Activated CD4-positive, alpha-beta T cell treated with anti-CD3 and anti-CD28 coated beads, Interleukin-2, amount 10 ng/mL, durations not matched to agents 7 days and 5 days (primary cell): ENCODE measurements at places on chromosomes 5 and 9. TPM values are rescaled to one million over a fixed set of nuclear protein-coding genes. Genes with fewer than 3 reads are reported as not detected.

DNA sequence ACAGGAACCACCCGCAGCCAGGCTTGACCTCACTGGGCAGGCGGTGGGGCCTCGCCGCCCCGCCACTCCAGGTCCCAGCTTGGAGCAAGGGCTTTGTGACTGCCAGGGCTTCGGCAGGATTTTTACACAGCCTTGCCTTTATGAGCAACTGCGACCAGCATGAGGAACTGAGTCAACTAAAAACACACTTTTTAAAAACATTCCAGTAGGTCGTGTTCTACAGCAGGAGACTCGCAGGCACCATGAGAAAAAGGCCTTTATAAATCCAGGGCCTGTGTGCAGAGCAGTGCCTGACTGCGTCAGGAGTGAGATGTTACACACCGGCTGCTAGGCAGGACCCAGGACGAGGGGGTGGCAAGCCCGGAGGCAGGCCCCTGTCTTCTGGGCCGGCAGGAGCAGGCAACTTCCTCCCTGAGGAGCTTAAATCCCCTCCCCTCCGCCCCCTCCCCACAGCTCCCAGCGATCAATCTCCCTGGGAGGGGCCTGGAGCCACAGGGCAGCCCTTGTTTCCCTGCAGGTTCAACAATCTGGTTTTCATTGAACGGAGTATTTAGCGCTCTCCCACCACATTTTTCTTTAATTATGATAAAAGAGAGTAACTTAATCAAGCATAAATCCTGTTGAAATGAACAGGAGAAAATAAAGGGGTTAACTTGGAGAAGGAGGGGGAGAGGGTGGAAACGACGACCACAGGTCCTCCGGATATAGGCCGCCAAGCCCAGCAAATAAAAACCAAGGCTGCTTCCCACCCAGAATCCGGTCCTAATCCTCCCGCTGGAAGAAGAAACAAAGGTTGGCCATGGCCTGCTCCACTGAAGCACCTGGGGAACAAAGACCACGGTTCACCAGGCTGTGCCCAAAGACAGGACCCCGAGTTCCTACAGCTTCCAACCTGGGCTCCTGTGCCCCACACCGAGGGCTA is 92.5 kb downstream of the ROR2 start:
- no peak for DNase-seq

- DNase-seq = no peak
These were observed 37.6 kb downstream of the HRH2 start for GRCh38 chr5:175695161-175696126.

Gene NUTM2G
- not detected for total RNA-seq

Gene CCNJL
- total RNA-seq = not detected

Gene IRX2
- not detected for total RNA-seq
